ENCODE measurements at places on chromosomes 12 and 14. TPM values are rescaled to one million over a fixed set of nuclear protein-coding genes. Genes with fewer than 3 reads are reported as not detected.

Gene FGD4
- 21.2 TPM for polyA plus RNA-seq

DNA sequence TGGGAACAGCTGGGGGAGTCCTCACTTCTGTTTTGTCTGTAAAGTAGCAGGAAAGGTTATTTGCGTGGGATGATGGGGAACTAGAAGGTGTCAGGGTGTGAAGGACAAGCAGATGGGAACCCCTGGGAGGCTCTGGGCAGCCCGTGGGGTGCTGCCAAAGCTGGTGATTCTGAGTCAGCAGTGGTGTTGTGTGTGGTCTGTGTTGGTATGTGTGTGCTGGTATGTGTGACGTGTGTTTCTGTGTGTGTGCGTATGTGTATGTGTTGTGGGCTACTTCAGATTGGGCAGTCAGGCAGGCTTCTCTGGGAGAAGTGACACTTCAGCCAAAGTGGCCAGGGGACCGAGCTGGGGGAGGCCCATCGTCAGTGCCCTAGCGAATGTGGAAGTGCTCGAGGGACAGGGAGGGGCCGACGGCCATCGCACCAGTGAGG is 15.3 kb upstream of the BDKRB2 start:
- DNase-seq = no peak

DNA sequence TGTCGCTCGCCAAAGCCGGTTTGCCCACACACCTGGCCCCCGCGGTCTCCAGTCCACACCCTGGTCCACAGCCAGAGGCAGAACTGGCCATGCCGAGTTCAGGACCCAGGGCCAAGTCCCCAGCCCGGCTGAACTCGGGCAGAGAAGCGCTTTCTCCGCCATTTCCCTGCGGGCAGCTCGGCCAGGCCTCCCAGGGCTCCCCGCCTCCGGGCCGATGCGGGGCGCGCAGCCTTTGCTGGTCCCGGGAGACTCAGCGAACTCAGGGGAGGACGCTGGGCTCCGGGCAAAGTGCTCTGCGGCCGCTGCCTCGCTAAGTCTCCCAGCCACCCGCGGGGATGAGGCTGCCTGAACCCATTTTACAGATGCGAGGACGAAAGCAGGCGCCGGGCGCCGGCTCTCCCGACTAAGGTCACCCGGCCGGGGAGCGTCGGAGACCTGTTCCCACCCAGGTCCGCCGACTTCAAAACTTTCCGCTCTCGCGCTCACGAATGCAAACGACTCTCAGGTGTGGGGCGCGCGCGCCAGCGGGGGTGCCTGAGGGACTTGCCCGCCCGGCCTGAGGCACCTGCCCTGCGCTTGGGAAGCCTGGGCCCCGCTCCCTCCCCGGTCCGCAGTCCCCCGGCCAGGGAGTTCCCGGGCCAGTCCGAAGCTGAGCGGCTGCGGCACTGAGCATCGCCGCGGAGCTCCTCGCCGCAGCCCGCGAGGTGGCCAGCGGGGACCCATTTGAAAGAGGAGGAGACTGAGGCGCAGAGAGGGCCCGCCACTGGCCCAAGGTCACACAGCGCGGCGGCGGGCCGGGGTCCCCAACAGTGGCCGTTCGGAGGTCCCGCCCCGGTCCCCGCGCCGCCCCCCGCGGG is 627 bp downstream of the TESC start:
- DNase-seq = no peak

DNA sequence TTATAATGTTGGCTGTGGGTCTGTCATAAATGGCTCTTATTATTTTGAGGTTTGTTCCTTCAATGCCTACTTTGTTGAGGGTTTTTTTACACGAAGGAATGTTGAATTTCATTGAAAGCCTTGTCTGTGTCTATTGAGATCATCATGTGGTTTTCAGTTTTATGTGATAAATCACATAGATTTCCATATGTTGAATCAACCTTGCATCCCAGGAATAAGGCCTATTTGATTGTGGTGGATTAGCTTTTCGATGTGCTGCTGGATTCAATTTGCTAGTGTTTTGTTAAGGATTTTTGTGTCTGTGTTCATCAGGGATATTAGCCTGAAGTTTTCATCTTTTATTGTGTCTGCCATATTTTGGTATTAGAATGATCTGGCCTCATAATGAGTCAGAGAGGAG is 27.6 kb downstream of the SLC2A13 start:
- no peak for DNase-seq

GRCh38 chr12:124736115-124737039 is 127.3 kb downstream of the SCARB1 start:
- DNase-seq = no peak

GRCh38 chr14:39291701-39292100 is 58.0 kb downstream of the MIA2 start:
- DNase-seq = no peak

GRCh38 chr12:52232674-52233461 is at the start of gene KRT7:
Gene KRT7, plus strand, starts transcription at chr12:52233243. Its CDS starts 54 bp downstream, at chr12:52233297.
- no peak for DNase-seq

- DNase-seq = no peak
Observed at GRCh38 chr14:64232095-64232838, 61.9 kb downstream of the ESR2 start.

DNA sequence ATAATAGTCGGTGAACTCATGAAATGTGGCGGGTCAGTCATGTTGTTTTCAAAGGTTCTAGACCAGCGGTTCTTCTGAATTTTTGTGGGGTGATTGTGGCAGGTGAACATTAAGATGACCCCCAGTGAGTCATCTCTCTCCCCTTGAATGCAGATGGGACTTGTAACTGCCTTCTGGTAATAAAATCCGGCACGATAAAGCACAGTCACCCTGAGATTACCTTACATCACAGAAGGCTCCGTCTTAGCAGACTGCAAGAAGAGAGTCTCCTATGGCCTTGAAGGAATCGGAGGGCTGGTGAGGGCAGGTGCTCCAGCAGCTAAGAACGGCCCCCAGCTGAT is 189.6 kb downstream of the FOXN3 start:
- DNase-seq = no peak
